ENCODE measurements at places on chromosomes 12 and 14.
A peak's percentile ranks its signal among the peaks of the same experiment; 100 is the strongest.

DNA sequence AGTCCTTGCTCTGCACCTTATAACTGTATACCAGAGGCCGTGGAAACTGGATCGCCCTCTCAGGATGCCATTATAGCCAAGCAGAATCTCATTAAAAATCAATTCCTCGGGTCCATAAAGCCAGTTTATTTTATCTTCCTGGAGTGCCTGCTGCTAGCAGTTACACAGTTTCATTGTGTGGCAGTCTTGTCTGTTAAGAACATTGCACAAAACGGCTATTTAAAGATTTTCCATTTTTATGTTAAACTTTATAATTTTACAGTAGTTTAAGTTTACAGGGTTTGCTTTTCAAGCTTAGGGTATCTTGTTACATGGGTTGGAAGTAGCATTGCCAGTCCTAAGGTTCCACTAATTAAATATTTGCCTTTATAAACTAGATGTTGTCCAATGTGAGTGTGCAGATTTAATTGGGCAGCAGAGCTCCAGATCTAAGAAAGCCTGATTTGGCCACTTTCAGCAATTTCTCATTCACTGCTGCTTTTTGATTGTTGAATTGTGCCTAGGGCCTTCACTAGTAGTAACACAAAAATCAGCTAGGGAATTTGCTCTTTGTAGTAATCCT lies 17.0 kb downstream of the TMEM30B start:
- DNase-seq = no peak

DNA sequence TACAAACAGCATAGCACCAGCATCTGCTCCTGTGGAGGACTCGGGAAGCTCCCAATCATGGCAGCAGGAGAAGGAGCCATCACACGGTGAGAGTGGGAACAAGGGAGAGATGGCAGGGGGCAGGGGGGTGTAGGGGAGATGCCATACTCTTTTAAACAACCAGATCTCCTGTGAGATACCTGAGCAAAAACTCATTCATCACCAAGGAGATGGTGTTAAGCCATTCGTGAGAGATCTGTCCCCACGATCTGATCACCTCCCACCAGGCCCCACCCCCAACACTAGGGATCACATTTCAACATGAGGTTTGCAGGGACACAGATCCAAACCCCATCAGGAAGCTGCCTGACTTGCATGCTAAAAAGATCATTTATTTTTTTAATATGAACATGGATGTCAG lies 499.3 kb downstream of the TMEM132D start:
- DNase-seq = no peak

DNA sequence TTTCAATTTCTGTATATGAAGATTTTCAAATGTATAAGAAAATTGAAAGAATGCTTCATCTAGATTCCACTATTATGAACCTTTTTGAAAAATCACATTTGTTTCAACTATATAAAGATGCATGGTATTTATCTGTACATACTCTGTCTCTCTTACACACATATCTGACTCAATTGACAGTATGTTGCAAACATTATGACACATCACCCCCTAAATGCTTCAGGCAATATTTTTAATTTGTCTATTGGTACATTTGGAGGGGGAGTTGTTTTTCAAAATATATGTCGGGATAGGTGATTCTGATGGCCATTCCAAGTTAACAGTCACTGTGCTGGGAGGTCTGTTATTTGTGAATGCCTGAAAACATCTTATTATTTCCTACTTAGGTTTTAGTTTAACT lies 14.4 kb downstream of the PCNX1 start:
- DNase-seq = no peak

DNA sequence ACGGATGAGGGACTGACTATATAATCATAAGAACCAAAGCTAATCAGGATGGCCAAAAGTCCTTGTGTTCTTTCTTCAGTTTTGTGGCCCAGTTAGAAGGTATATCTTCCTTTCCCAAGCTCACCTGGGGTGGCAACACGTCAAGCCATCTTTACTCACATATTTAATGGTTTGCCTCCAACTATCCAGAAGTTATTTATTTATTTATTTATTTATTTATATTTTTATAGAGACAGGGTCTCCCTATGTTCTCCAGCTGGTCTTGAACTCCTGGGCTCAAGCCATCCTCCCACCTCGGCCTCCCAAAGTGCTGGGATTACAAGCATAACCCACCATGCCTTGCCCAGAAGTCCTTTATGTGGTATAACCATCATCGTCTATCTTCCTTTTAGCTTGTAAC lies 11.8 kb upstream of the SP7 start:
- DNase-seq = no peak

- no peak for DNase-seq
Observed at GRCh38 chr12:82838131-82838551, 151.4 kb downstream of the TMTC2 start.

DNA sequence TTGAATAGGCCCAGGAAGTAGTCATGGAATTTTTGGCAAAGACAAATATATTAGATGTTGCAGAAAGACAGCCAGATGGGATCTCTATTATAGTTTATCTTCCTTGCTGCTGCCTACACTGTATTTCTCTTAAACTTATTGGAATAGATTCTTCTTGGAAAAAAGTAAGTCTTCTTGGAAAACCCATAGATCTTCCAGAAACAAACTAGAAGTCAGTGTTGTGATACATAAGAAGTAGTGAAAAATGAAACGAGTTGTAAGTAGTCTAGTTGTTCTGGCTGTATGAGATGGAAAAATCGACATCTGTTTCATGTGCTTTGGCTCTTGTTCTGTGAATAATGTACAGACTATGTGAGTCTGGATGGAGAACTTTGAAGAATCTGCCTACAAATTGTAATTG lies 29.0 kb downstream of the GLIPR1L2 start:
- no peak for DNase-seq

DNA sequence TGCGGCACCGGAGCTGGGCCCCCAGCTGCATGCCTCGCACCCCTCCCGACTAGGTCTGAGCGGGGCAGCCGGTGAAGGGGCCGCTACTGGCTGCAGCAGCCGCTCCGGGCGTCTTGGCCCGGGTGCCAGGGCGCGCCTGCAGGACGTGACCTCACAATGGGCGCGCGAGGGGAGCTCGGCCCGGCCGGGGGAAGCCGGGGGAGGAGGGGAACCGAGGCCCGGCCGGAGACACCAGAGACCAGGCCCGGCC lies 353 bp downstream of the BAG5 start:
- DNase-seq = peak; percentile 33

DNA sequence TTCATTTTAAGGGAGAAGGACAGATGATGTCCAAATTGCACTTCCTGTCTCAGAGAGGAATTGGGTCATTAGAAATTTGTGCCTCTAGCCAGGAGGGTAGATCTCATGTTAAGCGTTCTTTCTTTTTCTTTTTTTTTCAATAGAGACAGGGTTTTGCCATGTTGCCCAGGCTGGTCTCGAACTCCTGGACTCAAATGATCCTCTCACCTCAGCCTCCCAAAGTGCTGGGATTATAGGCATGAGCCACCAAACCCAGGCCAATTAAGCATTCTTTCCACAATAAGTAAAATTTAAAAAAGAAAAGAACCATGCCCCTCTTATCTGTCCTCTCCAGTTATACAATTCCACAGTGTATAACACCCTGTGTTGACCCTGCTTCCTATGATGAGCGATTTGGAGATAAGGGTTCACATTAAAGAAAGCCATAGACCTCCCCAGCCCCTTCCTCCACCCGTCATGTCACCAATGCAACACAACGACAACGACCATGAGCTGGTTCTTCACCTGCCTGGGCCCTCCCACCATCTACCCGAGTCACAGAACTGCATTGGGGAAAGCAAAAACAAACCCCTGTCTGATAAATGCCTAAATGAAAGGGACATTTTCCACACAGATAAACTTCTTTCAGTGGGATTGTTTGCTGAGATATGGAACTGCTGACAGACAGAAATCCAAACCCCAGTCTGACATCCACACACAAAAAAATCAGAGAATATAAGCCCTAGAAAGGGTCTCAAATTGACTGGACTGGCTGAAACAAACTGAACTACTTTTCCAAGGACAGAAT lies 37.3 kb downstream of the SSH1 start:
- DNase-seq = no peak

DNA sequence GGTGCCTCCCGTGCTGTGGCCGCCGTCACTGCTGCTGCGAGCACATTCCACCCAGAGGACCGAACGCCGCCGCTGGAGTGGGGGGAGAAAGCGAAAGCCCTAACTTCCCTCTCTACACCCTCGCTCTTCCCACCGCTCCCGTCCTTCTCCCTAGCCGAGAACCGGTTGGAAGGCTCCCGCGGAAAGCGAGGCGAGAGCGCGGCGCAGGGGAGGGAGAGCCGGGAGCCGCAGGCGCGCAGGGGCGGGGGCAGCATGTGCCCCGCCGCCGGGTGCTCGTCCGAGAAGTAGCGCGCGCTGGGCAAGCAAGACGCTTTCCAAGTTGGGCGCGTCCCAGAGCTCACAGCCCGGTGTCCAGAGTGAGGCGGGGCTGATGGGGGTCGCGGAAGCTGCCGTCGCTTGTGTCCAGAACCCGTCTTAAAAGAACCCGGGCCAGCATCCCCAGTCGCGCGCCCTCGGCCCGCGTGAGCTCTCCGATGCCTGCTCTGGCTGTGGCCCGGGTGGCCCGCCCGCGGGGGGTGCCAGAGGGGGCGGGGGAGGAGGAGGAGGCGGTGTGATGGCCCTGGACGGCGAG lies at the start of gene TRHDE:
TSS of gene TRHDE (plus strand) at position 280 of the 571 bp plus-strand sequence. CDS start at position 554, 274 bp downstream.
- no peak for DNase-seq

GRCh38 chr12:3364226-3364625 lies 126.8 kb upstream of the PRMT8 start:
- DNase-seq = no peak

- no peak for DNase-seq
Observed at GRCh38 chr14:53310412-53310811, 157.3 kb upstream of the DDHD1 start.

GRCh38 chr12:53952871-53953734 lies 1.6 kb upstream of the HOXC12 start:
- DNase-seq = no peak

- DNase-seq = no peak
Observed at GRCh38 chr14:71668186-71668912, 263.9 kb upstream of the RGS6 start.

GRCh38 chr14:85122690-85123089 lies 407.3 kb upstream of the FLRT2 start:
- DNase-seq = no peak

- peak; percentile 35 for DNase-seq
Observed at GRCh38 chr12:4356041-4356327, 23.5 kb downstream of the FGF23 start.

DNA sequence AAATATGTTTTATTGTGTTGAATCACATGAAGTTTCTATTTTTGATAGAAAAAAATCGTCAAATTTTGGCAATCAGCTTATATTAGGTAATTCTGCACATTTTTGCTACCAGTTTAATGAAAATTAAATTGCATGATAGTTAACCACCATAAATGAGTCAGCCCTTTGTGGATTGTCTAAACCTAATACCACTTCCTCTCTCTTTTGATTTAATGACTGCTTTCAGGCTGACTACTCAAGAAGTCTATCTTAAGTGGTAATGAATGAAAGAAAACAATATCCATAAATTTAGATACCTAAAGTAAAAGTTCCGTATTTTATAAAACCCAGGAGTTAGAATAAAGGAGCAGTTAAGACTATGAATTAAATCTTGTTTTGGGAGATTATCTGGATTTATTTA lies 450.5 kb downstream of the TMEM117 start:
- DNase-seq = no peak

- DNase-seq = no peak
Observed at GRCh38 chr12:106305376-106305775, 2.8 kb downstream of the TCP11L2 start.
